ENCODE measurements at places on chromosomes 11 and 22.

- DNase-seq = peak; percentile 77
These were observed 275.3 kb downstream of the C11orf87 start for GRCh38 chr11:109697140-109697843.

DNA sequence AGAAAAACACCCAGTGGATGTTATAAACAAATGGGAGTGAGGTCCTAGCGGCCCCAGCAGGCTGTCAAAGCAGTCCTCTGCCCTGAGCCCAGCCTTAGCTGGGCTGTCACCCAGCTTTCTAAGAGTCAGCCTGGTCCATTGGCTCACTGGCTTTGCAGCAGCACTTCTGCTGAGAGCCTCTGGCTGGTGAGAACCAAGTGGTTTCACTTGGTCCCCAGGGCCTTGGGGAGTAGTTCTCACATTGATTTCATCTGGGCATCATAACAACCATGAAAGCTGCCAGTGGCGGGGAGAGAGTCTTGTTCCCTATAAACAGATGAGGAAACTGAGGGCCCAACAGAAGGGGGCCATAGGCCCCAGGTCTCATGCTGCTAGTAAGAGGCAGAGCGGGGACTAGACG lies 11.4 kb downstream of the SEC14L6 start:
- DNase-seq = no peak

DNA sequence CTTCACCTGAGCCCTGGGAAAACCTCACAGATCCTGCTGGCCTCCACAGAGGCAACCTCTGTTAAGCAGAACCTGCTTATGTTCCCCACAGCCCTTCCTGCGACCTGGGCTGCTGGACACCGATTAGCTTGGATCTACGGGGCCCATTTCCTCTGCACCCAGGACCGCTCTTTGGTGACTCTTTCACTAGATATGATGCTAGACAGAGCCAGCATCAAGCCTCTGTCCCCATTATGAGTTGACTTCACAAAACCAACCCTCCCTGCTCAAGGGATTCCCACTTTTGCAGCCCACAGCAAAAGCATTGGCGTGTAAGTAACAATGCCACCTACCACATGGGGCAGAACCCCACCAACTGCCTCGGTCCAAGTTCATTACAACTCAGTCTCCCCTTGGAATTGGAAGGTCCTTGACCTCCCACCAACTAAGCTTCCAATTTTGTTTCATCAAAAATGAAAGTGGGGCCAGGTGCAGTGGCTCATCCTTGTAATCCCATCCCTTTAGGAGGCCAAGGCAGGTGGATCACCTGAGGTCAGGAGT lies 15.2 kb upstream of the TMPRSS4 start:
- DNase-seq = no peak

- peak; percentile 38 for DNase-seq
These were observed 392.5 kb downstream of the CTTN start for GRCh38 chr11:70790671-70791300.

DNA sequence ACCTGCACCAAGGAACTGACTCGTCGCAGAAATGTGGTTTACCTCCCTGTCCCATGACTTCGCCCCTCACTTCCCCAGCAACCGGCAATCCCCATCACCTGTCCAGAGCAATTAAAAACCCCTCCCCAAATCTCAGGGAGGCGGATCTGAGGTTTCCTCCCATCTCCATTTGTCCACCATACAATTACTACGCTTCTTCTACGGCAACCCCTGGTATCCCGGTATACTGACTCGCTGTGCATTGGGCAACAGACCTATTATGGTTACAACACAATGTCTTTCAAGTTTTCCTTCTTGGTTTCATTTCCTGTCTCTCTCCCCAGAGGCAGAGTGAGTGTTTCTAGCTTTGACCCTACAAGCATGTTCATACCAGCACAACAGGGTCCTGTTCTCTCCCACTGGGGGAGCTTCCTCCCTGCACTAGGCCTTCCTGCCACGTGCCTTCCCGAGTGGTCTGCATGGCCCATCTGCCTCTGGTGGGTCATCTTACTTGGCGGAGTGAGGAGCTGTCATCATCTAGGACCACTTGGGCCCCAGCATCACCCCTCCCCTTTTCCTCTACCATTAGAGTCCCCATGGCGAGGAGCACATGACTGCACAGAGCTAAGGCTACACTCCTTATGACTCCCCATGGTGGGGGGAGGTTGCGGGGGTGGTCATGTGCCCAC lies 30.3 kb upstream of the NAP1L4 start:
- no peak for DNase-seq

DNA sequence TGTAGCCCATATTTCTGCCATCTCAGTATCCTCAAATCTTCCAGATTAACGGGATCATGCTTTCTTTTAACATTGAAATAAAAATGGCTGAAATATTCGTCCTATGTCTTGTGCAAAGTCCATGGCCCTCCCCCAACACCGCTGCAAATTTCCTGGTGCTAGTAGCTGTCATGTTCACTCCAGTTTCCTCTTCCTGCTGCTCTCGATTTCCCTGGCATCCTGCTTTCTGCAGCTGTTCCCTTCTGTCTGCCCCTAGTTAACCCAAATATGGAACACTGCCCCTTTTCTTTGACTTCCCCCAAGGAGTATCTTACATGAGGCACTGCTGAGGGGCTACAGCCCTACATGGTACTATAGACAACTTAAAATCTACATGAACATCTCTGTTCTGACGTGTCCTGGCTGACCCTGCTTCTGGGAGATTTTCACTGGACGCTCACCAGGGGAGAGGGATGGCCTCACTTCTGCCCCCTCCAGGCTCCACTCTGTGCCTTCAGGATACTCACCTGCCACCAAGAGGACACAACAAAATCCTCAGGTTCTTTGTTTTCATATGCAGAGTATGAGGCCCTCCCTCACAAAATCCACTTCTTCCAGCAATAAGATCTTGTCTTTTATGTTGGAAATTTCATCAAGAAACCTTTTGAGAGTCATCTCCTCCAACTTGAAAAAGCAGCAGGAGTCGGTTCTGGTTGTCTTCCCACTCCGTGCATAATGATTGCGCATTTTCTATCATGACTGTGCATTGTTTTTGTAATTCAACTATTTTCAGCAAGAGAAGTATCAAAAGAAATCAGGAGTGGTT lies 29.5 kb upstream of the SCUBE2 start:
- DNase-seq = peak; percentile 77

DNA sequence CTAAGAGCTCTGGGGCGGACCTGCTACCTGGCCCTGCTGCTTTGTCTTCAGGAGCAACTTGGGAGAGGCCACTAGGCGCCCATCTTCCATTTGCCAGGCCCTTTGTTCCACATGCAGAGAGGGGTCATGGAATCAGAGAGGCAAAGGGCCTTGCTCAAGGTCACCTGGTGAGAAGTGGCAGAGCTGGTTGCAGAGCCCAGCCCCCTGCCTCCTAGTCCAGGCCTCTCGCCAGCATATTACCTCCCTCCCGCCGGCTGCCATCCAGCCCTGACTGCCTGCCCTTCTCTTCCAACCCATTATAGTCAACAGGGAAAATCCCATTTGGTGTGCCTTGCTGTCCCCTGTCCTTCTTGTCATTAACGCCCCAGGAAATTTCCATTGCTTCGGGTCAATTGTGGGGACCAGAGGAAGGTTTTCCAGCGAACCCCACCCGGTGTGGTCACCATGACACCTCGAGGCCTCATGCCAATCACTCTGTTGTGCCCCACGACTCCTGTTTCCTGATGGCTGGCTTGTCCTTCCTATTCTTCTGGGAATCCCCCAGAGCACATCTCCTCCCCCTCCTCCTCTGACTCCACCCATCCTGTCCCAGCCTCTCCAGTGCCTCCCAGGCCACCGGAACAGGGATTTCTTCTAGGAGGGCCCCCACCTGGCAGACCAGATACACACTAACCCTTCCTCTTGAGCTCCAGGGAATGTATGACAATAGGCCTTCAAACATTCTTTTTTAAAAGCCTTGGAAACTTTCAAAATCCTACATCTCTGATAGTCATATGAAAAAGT lies 77.0 kb downstream of the NECTIN1 start:
- no peak for DNase-seq

DNA sequence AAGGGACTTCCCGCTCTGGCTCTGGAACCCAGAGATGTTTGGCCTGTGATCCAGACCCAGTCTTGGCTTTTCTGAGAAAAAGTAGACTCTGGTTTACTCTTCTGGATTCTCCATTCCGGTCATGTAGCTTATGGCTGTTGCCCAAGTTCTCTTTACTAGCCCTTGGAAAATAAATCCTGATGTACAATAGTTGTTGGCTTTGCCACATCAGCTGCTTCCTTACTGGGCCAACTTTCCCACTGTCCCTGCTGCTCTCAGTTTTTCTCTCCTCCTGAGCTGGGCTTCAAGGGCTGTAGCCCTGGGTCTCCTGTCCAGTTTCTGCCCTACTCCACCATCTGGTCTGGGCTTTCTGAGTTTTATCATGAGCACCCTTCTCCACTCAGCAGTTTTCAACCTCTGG lies 12.5 kb downstream of the PATZ1 start:
- DNase-seq = no peak

- no peak for DNase-seq
These were observed 11.2 kb upstream of the NCAM1 start for GRCh38 chr11:112949781-112950575.

- peak; percentile 96 for DNase-seq
These were observed 2.1 kb upstream of the MEI1 start for GRCh38 chr22:41697126-41697775.

DNA sequence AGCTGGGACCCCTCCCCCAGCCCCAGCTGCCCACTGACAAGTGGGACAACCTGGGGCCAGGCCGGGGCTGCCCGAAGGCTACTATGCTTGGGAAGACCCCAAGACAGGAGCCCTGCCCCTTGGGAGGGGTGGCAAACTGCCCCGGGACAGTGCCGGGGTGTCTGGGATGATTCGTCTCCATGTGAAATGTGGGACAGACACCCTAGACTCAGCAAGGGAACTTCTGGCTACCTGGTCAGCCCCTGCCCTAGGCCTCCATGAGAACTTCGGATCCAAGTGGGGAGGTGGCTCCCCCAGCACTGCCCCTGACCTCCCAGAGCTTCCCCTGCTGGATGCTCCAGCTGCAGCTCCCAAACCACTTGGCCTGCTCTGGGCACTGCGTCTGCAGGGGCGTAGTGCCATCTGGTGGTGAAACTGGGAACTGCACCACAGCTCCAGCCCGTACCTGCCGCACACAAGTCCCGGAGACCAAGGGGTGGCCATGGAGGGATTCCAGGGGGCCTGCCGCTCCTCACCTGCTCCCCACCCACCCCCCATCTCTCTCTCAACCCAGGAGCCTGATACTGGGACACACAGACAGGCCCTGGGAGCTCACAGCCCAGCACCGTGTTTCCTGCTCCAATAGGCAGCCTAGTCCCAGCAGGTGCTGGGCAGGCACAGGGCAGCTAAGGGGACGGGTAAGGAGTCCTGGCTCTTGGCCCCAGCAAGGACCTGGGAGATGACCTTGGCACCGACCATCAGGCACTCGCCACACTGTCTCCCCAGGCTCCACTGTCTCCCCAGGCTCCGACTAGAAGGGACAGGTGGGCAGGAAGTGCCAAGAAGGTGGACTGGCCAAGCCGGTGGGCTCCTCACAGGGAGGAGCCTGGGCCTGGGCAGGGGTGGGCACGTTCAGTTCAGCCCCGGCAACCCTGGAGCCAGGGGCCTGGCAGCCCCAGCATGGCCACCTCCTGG lies 194.1 kb downstream of the IGLL1 start:
- DNase-seq = peak; percentile 85

DNA sequence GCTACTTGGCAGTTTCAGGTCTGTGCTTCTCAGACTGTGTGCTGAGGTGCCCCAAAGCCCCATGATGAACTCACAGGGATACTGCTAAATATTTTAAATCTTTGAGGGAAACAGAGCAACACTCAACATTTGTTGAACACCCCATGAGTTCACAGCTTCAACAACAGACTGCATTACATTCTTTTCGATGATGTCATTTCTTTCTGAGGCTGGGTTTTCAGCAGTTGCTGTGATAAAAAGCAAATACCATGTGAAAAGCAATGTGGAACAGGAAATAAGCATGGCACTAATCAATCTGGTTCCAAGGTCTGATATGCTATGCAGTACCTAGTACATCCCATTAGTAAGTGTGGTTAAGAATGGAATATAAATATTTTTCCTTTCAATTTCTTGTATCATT lies 82.7 kb downstream of the RPL27A start:
- DNase-seq = no peak

GRCh38 chr22:23518376-23519187 lies 61.5 kb downstream of the IGLL1 start:
- peak; percentile 32 for DNase-seq

- no peak for DNase-seq
These were observed 26.6 kb downstream of the TMEM123 start for GRCh38 chr11:102426000-102426399.

- DNase-seq = no peak
These were observed 69.0 kb downstream of the UBASH3B start for GRCh38 chr11:122724520-122724919.

DNA sequence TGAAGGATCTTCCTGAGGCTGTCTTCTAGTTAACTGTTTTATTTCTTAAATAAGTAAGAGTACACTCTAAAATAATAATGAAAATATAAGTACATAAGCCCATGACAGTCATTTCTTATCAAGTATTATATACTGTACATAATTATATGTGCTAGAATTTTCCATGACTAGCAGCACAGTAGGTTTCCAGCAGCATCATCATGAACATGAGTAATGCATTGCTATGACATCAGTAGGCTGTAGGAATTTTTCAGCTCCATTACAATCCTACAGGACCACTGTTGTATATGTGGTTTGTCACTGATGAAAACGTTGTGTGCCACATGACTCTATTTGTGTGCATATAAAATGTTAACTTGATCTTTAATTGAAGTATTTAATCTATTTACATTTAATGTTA lies 22.0 kb downstream of the ZNF202 start:
- no peak for DNase-seq

DNA sequence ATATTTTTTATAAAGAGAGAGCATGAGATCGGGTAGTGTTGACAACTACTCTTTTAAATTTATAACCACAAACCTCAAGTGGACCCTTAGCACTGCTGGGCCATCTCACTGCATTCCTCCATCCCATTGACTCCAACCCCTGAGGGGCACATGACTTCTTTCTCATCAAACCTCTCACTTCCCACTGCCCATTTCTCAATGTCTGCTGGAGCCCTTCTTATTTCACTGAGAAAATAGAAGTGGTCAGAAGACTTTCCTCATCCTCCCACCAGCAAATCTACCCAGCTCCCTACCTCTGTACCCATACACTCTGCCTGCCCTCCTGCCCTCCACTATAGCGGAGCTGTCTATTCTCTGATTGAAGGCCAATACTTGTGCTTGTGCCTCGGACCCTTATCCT lies 370.6 kb upstream of the MPPED2 start:
- no peak for DNase-seq

GRCh38 chr11:45102361-45102809 lies 44.1 kb upstream of the PRDM11 start:
- no peak for DNase-seq

GRCh38 chr22:48369789-48370507 lies 1457.7 kb downstream of the BRD1 start:
- peak; percentile 41 for DNase-seq

- DNase-seq = no peak
These were observed 1533.5 kb upstream of the RAG2 start for GRCh38 chr11:38131535-38131934.
